ENCODE measurements at places on chromosomes 16 and 17. TPM values are rescaled to one million over a fixed set of nuclear protein-coding genes. Genes with fewer than 3 reads are reported as not detected.

GJC1 gene
- total RNA-seq = 11.0 TPM

- DNase-seq = no peak
These were observed 7.0 kb downstream of the DOC2A start for GRCh38 chr16:30003670-30004423.

DNA sequence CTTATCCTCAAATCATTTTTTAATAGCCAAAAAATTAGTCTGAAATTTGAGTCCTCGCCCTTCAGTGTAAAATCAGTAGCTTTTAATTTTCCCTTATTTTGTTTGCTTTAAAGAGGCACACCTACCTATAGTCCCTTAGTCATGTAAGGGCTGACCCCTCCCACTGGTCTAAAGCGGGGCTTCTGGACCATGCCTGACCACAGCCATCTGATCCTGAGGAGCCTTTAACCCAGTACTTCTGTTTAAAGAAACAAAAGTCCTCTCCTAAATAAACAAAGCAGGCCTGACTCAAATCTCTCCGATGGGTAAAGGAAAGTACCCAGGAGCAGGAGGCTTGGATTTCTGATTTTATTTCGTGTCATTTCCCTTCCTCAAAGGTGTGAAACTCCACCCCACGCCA lies 92.0 kb upstream of the CCL2 start:
- no peak for DNase-seq

DNA sequence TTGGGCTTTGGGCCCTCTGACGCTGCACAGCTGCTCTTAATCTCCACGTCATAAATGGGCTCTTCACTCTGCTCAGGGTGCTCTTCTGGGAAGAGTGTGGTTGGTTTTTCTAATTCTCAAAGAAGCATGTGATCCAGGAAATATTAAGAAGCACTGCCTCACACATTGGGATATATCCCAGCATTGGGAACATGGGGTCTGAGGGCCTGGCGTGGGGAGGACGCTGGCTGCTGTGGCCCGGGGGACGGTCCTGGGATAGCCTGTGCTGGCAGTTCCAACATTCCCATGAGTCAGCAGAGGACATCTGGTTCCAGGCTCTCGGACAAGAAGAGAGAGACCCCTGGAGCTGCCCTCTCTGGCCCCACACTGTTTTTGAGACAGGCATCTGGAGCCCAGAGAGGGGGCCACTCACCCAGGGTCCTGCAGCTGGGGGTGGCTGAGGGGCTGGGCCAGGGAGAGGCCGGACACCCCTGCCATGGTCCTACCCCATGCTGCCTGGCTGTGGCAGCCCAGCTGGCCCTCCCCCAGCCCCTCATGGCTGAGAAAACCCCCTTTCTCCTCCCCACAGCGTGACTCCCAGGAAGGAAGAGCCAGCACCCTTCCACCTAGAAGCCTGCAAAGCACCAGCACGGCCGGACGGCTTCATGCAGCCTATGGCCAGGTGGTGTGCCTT lies 58.8 kb downstream of the NT5M start:
- no peak for DNase-seq
